ENCODE measurements at places on chromosomes 6 and 20.

DNA sequence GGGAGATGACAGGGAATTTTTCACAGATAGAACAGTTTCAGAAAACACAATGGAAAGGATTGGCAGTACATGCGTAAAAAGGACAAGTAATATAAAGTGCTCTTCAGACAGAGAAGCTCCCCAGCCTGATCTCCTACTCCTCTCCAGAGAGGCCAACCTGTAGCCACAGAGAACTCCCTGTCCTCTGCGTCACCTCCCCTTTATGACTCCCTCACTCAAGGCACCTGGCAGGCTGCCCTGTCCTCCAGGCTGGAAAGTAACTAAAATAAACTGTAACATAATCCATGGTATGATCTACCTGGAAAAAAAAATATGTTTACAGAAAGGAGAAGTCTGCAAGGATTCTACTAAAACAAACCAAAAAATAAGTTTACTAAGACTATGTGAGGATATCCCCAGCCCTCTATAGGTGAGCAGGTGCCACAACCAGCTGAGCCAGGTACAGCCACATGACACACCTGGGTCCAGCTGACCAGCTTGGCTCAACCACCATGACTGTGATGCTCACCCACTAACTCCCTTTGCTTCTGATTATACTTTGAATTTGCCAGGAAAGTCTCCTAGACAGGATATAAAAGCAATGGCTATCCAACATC lies 29.2 kb downstream of the MBOAT1 start:
- DNase-seq: no peak

DNA sequence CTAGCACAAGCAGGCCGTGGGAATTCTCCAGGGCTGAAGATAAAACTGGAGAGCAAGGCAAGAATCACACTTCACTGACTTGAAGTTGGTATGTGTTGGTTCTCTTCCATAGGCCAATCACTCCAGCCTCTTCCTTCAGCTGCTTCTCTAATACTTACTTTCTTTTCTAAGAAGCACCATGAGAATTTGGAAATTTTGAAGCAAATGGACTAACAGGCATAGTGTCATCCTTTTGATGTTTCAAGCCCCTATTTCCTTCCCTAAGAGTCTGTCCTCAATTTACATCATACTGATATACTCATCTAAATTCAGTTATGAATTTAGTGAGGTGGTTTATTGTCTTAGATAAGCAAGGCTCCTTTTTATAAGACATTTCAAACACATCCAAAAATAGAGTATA lies 24.0 kb downstream of the SLC26A8 start:
- DNase-seq: no peak

GRCh38 chr6:41732591-41733359 lies 2.6 kb downstream of the TFEB start:
- DNase-seq: peak; percentile 66

- peak; percentile 53 for DNase-seq
Measured at GRCh38 chr6:135675862-135676261, 175.6 kb upstream of the PDE7B start.

- DNase-seq: no peak
Measured at GRCh38 chr6:108958900-108959770, 110.9 kb downstream of the ARMC2 start.

- no peak for DNase-seq
Measured at GRCh38 chr6:155534678-155535077, 79.0 kb upstream of the NOX3 start.

GRCh38 chr6:82360552-82360951 lies 3.1 kb upstream of the TPBG start:
- no peak for DNase-seq

DNA sequence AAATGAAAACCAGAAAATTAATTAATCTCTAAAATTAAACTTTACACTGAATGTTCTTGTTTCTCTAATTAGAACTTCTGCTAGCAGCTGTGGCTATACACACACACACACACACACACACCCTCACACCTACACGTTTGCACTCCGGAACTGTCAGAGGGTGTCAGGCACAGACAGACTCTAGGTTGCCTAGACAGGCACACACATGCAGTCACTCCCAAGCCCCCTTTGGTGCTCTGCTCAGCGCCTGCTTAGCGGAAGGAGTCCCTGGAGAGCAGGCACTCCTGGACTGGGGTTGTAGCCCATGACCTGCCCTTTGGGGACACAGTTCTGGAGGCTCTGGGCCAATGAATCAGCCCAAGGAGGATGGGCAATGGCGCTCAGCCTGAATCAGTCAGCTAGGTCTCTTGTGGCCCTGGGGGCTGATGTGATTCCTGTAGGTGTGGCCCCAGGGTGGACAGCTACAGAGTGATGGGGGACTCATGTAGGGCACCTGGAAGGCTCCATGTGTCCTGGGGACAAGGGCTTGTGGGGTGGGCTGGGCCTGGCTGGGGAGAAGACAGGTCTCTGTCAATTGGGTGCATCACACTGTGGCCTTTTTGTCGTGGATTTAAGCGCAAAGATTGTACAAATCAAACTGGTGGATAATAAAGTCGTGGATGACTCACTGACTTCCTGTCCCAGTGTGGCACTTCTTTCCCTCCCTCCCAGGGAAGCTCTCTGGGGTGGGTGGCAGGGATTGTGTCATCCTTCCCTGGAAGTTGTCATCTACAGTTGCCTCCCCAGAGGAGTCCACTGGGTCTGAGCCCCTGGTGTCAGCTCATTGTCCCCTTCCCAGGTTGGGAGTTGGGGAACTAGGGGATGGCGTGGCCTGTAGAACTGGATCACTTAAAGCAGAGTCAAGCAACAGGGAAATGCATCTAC lies 8.8 kb downstream of the TMEM151B start:
- no peak for DNase-seq

- no peak for DNase-seq
Measured at GRCh38 chr6:1574890-1575209, 34.9 kb upstream of the FOXC1 start.

All from stimulated activated CD4-positive, alpha-beta T cell treated with anti-CD3 and anti-CD28 coated beads, Interleukin-4, amount 100 ng/mL, for 24 hours (primary cell).